ENCODE measurements at places on chromosomes 16 and 17.

DNA sequence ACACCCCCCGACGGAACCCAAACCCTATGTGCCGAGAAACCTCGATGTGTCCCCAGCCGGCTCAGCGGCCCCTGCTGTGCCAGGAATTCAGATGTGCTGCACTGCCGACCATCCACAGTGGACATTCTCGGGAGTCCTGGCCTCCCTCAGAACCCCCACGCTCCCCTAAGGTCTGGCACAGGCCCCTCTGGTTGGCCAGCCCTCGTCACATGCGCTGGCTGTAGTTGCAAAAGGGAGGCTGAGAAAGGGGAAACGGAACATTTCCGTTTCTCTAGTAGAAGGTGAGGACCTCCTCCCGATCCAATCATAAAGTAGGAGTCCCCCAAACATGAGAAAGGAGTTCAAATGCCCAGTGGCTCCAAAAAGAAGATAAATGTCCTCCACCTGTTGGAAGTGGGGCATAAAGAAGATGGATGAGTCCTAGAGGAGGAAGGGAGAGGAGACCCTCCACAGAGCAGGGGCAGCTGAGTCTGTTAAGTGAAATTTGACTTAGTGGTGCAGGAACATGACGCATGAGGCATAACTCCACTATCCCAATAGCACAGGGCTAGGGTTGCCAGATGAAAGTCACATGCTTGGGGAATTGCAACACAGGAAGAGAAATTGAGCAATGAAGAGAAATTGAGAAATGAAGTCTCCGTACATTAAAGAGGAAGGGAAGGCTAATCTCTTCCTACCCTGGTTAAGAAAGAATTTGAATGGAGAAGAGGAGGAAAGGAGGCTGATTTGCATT lies 49.3 kb upstream of the WSB1 start:
- no peak for DNase-seq

- DNase-seq: no peak
These were observed 680.8 kb upstream of the CDH8 start for GRCh38 chr16:62717026-62717425.

GRCh38 chr16:84194470-84195200 lies 3.7 kb downstream of the ADAD2 start:
- no peak for DNase-seq

GRCh38 chr17:66351033-66351432 lies 48.6 kb downstream of the PRKCA start:
- DNase-seq: no peak

- no peak for DNase-seq
These were observed 20.5 kb upstream of the JPH3 start for GRCh38 chr16:87581857-87582215.

DNA sequence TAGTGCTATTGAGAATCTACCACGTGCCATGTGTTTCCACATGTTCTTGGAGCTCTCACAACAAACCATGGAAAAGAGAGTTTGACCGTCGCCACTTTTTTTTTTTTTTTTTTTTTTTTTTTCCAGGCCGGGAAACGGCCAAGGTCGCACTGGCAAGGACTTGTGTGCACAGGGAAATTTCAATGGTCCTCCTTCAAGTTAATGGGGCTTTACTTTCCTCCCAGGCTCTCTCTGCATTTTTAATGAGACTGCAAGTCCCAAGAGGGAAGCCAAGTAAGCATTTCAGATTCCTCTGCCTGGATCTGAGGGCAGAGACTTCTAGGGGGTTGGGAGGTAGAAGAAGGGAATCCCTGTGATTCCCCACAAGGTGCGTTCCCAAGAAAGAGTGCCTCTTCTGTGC lies 94.7 kb upstream of the MPHOSPH6 start:
- no peak for DNase-seq

DNA sequence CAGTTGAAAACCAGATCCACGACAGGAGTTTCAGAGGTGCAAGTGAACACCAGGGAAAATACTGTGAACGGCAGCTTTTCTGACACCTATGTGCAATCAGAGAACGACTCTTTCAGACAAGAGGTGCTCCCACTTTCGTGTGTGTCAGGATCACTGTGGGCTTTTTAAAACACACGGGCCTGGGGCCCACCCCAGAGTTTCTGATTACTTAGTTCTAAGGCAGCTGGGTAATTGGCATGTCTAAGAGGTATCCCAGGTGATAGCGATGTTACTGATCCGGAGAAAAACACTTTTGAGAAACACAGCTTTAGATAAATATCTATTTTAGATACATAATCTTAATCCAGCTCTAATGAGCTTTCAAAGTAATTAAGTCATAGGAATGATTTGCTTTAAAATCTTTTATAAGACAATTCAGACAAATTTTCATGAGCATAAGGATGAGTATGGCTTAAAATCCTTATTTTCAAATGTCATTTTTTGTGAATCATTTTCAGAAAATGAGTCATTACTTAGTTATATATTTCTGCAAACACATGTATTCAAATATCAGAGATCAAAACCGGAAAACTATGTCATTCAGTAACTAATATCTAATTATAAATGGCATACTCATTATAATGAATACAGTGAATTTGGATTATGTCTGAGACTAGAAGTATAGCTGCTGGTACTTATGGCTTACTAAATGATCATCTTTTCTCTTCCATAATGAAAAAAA lies 217.9 kb upstream of the PSMD7 start:
- no peak for DNase-seq

- DNase-seq: no peak
These were observed 14.2 kb upstream of the TEKT5 start for GRCh38 chr16:10708969-10709368.

DNA sequence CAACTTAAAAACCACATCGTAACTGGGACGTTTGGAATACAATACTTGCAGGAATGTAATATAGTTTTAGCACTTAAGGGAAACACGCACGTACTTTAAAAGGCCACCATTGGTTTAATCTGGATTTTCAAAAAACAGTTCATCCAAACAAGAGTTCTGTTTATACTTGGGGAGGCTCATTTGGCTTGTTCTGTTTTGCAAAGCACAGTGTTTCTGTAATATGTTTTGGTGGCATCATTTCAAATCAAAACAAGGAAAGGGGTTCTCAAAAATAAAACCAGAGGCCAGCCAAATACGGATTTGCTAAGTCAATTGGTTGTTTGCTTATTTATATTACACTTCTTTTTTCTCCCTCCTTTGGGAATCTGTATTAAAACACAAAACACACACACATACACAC lies 656.1 kb upstream of the SOX9 start:
- no peak for DNase-seq

- DNase-seq: peak; percentile 33
These were observed at the start of the genes ABI3 and GNGT2 for GRCh38 chr17:49210158-49211029. ABI3 (plus strand) TSS chr17:49210707; CDS start chr17:49210725, 18 bp downstream. GNGT2 (minus strand) TSS chr17:49210574; CDS start chr17:49207422, 3,152 bp downstream.

DNA sequence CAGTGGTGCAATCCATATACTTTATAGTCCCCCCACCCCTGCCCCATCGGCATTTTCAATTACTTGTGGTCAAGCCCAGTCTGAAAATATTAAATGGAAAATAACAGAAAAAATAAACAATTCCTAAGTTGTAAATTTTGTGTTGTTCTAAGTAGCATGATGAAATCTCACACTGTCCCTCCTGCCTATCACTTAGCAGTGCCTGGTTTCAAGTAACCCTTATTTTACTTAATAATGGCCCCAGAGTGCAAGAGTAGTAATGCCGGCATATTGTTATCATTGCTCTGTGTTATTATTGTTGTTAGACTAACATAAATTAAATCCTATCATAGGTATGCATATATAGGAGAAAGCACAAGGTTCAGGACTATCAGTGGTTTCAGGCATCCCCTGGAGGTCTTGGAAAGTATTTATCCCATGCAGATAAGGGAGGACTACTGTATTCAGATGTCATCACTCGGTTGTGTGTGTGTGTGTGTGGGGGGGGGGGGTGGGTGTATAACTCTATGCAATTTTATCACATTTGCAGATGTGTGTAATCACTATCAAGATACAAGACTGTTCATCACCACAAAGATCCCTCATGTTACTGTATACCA lies 9.3 kb downstream of the UBE2G1 start:
- DNase-seq: no peak

DNA sequence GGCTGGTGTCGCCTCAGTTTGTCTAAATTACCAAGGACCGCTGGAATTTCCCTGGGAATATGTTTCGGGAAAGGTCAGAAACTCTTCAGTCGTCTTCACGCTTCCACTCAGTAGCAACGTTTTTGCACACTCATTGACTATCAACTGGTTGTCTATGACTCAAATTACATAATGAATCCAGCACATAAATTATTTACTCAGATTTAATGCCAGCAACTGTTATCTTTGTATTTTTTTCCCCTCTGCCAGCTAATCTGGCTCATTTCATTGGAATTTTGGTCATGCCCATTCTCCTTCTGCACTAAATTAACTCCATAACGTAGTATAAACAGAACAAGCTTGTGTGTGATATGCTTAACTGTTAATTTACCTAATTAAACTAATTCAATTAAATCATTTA lies 372.7 kb upstream of the ZFHX3 start:
- DNase-seq: no peak

- DNase-seq: no peak
These were observed 194.4 kb upstream of the AXIN2 start for GRCh38 chr17:65755799-65756198.

DNA sequence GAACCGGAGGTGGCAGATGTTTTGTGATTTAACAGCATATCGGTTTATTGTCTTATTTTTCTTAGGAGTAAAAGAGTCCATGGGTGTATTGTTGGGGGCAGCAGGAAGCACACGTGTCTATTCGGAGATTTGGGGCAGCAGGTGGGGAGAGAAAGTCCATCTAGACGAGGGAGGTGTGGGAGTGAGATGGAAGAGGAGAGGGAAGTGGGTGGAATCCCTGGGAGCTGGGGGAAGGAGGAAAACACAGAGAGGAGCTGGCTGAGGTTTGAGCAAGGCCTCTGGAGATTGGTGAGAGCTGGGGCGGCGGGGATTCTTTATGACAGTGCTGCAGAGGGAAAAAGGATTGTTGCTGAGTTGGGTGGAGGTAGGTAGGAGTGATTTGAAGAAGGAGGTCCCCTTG lies 72.1 kb downstream of the PRKCB start:
- DNase-seq: no peak

DNA sequence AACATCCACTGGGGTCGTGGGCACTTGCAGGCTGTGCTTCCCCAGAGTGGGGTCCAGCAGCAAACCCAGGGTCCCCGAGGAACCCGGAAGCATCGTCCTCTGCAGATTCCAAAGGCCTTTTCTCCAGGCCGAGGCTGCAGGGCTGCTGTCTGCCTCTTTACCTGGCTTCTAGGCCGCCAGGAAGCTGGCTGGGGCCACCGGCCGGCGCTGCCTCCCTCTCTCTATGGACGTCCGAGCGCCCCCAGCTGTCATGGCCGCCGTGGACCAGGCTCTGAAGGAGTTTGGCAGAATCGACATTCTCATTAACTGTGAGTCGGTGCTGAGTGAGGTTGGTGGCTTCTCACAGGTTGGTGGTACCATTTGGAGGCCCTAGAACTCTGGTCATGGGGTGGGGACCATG lies 5.6 kb downstream of the DECR2 start:
- no peak for DNase-seq

DNA sequence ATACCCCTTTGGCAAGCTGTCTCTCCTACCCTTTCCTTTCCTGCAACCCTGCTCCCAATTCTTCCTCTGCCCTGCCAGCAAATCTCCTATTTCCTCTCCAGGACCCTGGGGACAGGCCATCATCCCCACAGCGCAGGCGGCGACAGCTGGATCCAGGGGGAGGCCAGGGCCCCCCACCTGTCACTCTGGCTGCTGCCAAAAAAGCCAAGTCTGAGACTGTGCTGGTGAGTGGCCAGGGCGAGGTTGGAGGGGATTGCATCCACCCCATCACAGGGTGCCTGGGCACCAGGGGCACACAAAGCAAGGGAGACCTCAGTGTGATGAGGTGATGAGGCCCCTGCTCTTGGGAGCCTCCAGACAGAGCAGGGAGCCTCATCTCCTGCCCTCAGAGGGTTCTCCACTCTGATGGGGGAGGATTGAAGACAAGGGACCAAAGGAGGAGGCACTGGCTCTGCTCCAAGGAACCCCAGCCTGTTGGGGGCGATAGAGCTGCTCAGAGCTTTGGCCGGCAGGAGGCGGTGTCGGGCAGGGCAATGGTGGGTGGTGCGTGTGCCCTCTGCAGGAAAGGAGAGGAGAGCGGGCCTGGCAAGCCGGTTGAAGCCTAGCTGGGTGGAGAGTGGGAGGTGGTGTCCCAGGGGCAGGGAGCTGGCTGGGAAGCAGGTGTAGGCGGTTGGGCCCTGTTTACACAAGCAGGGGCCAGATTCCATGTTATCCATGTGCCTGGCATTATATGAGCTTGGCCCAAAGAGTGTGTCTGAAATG lies 15.6 kb upstream of the PDK2 start:
- DNase-seq: no peak

GRCh38 chr16:28264656-28265055 lies 27.7 kb upstream of the SBK1 start:
- no peak for DNase-seq

- DNase-seq: no peak
These were observed 65.4 kb downstream of the C16orf78 start for GRCh38 chr16:49439050-49439449.

DNA sequence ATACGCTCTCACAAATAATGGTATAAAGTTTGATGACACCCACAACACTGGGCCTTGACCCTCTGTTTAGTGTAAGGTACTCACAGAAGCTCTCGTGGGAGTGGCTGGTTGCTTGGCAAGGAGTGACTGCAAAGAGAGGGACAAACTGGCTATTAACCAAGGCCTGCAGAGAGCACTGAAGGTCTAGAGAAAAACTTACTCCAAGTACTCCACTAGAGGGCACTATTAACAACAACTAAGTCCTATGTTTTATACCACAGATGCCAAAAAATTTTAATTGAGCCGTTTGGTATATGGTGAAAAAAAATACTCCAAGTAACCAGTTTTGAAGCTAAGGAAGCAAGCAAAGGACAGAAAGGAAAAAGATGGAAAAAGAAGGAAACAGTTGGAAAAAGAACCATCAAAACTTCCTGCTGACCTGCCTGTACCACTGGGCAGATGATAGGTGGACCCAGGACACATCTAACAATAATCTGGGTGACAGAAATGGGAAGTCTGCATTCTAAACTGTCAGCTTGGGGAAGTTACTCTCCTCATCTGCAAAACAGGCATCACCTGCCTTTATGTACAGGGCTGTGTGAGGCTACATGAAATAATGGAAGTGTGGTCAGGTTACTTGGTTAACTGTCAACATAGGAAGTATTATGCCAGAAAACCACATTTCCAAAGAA lies 23.2 kb downstream of the DYNC1LI2 start:
- DNase-seq: no peak

DNA sequence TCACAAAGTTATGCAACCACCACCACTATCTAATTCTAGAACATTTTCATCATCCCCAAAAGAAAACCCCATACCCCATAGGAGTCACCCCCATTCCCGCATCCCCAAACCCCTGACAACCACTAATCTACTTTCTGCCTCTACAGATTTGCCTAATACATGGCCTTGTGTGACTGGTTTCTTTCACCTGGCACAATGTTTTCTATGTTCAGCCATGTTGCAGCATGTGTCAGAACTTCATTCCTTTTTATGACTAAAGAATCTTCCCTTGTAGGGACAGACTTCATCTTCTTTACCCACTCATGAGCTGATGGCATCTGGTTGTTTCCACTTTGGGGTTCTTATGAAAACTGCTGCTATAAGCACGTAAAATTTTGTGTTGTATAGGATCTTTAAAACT lies 34.6 kb downstream of the CYTH1 start:
- DNase-seq: no peak

- no peak for DNase-seq
These were observed 5.9 kb upstream of the MAP2K3 start for GRCh38 chr17:21278450-21279197.

GRCh38 chr17:4449736-4450135 lies 16.0 kb downstream of the SPNS3 start:
- DNase-seq: no peak

Data from effector CD8-positive, alpha-beta T cell (primary cell).